B cell (primary cell): ENCODE measurements at places on chromosomes 3 and 15.

- H3K36me3 ChIP-seq, result no peaks in the 10 kb centered on the region
- H3K4me3 ChIP-seq, result no peak overlapping the region
- no peaks in the 10 kb centered on the region for H3K4me1 ChIP-seq
These were observed 144.3 kb downstream of the ALCAM start for GRCh38 chr3:105511031-105511430.

DNA sequence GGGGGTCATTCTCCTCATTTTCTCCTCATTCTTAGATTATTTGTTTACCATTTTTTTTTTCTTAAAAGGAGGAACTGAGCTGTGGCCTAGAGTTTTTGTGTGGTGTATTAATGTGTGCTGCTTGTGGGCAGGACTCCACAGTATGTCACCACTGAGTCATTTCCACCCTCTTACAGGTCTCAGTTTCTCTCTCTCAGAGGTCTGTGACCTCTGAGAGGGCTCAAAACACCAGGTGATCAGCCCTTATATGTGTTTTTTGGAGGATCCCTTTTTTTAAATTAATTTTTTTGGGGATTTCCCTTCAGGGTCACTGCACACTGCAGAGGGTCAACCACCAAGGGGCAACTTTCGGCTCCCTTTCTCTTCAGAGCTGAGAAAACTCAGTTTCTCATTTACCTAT is 166.4 kb downstream of the SUCNR1 start:
- no peak for DNase-seq
- no peaks in the 10 kb centered on the region for H3K36me3 ChIP-seq
- H3K4me1 ChIP-seq, result no peaks in the 10 kb centered on the region
- no peaks in the 10 kb centered on the region for H3K27me3 ChIP-seq

- H3K27me3 ChIP-seq, result no peaks in the 10 kb centered on the region
- no peak overlapping the region for H3K27ac ChIP-seq
- no peaks in the 10 kb centered on the region for H3K36me3 ChIP-seq
- no peak for DNase-seq
These were observed 154.5 kb upstream of the SATB1 start for GRCh38 chr3:18579661-18580060.

DNA sequence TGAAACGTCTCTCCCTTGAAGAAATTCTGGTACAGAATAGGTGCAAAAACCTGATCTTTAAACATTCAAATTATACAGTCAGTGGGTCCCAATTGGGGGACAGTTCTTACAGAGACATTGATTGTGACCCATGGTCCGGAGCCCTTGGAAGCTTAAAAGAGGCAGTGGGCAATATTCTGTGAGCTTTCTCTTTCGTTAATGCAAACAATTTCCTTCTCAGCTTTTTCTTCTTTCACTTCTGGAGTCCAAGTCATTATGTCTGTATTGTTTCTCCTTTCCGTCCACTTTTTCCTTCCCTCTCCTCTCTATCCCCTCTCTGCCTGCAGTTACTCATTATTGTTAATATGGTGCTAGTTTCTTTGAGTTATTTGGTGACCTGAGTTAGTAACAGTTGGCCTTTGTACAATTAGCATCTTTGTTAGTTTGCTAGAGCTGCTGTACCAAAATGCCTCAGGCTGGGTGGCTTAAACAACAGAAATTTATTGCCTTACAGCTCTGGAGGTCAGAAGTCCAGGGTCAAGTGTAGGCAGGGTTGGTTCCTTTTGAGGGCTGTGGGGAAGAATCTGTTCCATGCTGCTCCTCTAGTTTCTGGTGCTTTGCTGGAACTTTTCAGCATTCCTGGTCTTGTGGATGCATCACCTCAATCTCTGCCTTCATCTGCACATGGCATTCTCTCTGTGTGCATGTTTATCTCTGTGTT is 102.6 kb downstream of the GMPS start:
- H3K4me1 ChIP-seq, result no peaks in the 10 kb centered on the region
- no peak overlapping the region for H3K4me3 ChIP-seq
- DNase-seq, result no peak
- no peak overlapping the region for H3K27ac ChIP-seq

GRCh38 chr3:124599147-124599765 is 131.0 kb upstream of the UMPS start:
- DNase-seq, result no peak
- H3K27me3 ChIP-seq, result no peaks in the 10 kb centered on the region
- no peak overlapping the region for H3K27ac ChIP-seq
- H3K4me1 ChIP-seq, result no peaks in the 10 kb centered on the region

GRCh38 chr3:120796976-120797375 is 54.4 kb downstream of the GTF2E1 start:
- no peak overlapping the region for H3K27ac ChIP-seq
- H3K36me3 ChIP-seq, result no peaks in the 10 kb centered on the region
- H3K4me1 ChIP-seq, result no peaks in the 10 kb centered on the region
- no peak for DNase-seq
- H3K27me3 ChIP-seq, result no peaks in the 10 kb centered on the region

GRCh38 chr3:105502333-105502732 is 135.6 kb downstream of the ALCAM start:
- H3K27ac ChIP-seq, result no peak overlapping the region
- no peak overlapping the region for H3K4me3 ChIP-seq
- no peaks in the 10 kb centered on the region for H3K27me3 ChIP-seq
- no peaks in the 10 kb centered on the region for H3K36me3 ChIP-seq

GRCh38 chr3:170705131-170705530 is 119.3 kb upstream of the SLC7A14 start:
- H3K4me3 ChIP-seq, result no peak overlapping the region
- peaks cover 7% of the 10 kb centered on the region for H3K27me3 ChIP-seq
- no peaks in the 10 kb centered on the region for H3K36me3 ChIP-seq
- no peak for DNase-seq
- H3K27ac ChIP-seq, result no peak overlapping the region

DNA sequence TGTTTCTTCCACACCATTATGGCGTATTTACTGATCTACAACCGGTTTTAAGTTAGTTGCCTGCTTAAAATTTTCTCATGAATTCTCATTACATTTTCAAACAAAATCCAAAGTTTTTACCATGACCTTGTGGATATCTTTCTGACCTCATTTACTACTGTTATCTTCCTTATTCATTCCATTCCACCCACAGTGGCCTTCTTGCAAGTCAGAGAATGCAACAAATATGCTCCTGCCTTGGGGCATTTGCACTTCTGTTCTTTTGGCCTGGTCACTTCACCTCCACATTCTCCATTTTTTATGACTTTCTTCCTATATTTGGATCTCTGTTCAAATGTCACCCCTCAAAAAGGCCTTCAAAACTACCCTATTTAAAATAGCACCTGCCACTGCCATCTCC is 8.8 kb upstream of the SLC15A2 start:
- DNase-seq, result no peak
- no peaks in the 10 kb centered on the region for H3K27me3 ChIP-seq
- H3K4me1 ChIP-seq, result no peaks in the 10 kb centered on the region
- no peaks in the 10 kb centered on the region for H3K36me3 ChIP-seq
- H3K27ac ChIP-seq, result no peak overlapping the region
- H3K4me3 ChIP-seq, result no peak overlapping the region

DNA sequence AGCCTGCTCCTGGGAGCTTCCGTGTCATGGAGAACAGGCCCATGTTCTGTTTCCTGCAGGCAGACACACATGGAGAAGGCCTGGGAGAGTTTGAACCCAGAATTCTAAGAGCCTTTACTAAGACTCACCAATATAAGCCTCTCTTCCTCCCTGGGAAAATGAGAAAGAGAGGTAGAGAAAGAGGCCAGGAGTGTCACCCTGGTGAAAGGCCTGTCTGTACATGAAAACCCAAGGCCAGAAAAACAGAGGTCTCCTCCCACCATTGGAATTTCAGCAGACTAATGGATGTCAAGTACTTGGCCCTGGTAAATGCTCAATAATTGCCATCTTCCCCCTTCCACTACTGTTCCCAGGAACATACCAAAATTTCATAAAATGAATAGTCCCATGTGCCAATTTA is 117.6 kb downstream of the TOP2B start:
- H3K27ac ChIP-seq, result no peak overlapping the region
- no peaks in the 10 kb centered on the region for H3K4me1 ChIP-seq
- no peaks in the 10 kb centered on the region for H3K27me3 ChIP-seq
- H3K36me3 ChIP-seq, result no peaks in the 10 kb centered on the region
- DNase-seq, result no peak
- no peak overlapping the region for H3K4me3 ChIP-seq

GRCh38 chr3:179082416-179082815 is 10.8 kb upstream of the ZMAT3 start:
- H3K4me3 ChIP-seq, result no peak overlapping the region
- H3K27me3 ChIP-seq, result no peaks in the 10 kb centered on the region
- no peak for DNase-seq
- H3K27ac ChIP-seq, result no peak overlapping the region

- H3K4me1 ChIP-seq, result peaks cover 9% of the 10 kb centered on the region
- no peak overlapping the region for H3K27ac ChIP-seq
- no peak overlapping the region for H3K4me3 ChIP-seq
- no peaks in the 10 kb centered on the region for H3K36me3 ChIP-seq
These were observed 1.6 kb upstream of the NTRK3 start for GRCh38 chr15:88258093-88258641.
